ENCODE measurements at places on chromosomes 3 and 15.

GRCh38 chr15:30979457-30979856 is 12.0 kb downstream of the MTMR10 start:
- no peak for DNase-seq

- no peak for DNase-seq
Measured at GRCh38 chr15:90036343-90036742, 35.2 kb downstream of the ZNF710 start.

DNA sequence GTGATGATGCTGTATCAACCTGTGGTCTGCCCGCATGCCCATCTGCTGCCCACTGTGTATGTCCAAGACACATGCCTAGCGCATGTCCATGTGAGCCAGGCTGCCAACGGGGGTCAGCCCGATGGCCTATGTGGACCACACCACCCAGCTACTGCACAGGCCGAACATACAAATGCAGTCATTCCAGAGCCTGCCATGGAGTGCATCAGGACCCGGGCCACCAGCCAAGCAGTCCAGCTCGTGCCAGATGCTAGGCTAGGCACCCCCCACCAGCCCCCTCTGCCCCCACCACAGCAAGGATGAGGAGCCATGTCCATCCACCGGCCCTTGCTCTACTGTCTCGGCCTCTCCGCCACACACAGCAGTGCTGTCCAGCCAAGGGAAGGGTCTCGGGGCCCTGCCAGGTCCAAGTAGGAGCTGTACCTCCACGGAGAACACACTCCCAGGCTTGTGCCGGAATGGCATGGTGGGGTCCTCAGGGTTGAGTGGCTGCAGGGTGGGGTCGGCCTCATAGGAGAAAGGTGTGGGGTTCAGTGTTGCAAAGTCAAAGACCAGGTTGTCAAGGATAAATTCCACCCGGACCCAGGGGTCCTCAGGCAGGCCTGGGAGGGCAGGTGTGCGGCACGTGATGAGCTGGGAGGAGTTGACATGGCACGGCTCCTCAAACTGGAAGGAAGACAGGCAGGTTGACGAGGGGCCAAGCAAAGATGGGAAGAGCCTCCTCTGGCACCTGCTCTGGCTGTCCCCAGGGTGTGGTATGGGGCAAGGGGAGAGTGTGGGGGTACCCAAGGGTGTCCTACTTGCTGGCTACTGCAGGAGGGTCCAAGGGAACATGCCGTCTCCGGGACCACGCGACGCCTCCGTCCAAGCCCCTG is 15.3 kb downstream of the PLXNB1 start:
- DNase-seq = no peak

DNA sequence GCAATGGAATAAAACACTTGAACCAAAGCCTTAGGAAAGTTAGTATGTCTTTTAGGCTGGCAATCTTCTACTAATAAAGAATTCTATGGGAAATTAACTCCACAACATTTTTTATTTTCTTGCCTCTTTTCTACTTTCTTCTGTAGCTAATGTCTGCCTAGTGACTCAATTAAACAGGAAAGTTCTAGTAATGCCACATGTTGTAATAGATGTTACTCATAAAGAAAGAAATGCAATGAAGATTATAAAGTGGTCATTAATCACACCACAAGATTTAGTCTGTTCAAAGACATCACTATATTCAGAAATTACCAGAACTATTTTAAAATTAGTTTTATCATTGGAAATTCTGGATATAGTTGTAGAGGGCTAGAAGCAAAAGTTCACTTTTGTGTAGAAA is 329.7 kb downstream of the SI start:
- DNase-seq = peak; percentile 86

GRCh38 chr3:77412584-77412983 is 372.7 kb downstream of the ROBO2 start:
- DNase-seq = no peak

DNA sequence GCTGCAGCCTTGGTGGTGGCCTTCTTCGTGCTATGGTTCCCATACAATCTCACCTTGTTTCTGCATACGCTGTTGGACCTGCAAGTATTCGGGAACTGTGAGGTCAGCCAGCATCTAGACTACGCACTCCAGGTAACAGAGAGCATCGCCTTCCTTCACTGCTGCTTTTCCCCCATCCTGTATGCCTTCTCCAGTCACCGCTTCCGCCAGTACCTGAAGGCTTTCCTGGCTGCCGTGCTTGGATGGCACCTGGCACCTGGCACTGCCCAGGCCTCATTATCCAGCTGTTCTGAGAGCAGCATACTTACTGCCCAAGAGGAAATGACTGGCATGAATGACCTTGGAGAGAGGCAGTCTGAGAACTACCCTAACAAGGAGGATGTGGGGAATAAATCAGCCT is 10.4 kb downstream of the CYP8B1 start:
- DNase-seq = no peak

GRCh38 chr3:141063831-141064230 is 12.7 kb downstream of the SPSB4 start:
- DNase-seq = no peak

DNA sequence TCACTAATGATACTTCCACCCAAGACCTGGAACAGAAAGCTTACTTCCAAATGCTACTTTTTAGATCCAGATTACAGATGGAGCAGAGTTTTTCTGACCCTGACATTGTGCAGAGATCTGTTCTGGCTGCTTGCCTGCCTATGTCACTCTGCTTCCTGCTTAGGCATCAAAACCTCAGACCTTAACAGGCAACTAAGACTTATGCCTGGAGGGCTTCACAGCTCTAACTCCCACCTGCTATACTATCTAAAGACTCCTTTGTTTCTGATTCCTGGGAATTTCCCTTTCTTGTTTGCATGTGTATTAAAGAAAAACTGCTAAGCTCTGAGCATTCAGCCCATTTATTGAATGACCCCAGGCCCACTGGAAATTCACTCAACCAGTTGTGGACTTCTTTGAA is 157.4 kb upstream of the NPHP3 start:
- DNase-seq = no peak

- DNase-seq = no peak
Measured at GRCh38 chr15:78695046-78695671, 54.1 kb upstream of the CHRNB4 start.

DNA sequence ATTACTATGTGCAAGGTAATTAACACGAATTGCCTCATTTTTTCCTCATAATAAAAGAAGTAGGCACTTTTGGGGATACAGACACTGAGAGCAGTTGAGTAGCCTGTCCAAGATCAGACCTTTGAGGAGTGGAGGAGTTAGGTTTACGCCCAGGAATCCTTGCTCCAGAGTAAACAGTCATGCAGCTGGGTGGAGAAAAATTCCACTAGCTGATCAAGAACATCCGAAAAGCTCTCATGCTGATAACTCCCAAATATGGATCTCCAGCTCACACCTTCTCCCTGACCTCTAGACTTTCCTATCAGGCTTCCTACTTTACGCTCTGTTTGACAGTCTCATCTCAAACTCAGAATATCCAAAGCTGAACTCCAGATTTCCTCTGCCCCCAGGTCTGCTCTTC is 53.3 kb downstream of the ST6GAL1 start:
- no peak for DNase-seq

Measured in amniotic epithelial cell (primary cell).